ENCODE measurements at places on chromosomes 2 and 18.

DNA sequence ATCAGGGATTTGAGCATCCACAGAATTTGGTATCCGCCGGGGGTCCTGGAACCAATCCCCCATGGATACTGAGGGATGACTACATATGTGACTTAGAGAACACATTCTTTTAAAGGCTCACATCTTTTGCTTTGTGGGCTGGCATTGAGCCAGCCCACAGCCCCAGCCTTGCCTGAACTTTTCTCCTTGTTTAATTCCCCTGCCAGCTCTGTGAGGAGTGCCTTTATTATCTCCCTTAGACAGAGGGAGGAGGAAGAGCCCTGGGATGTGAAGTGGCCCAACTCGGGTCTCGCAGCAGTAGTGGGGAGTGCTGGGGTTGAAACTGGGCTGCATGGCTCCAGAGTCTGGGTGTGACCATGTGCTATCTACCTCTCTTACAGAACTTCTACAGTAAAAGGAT lies 7.6 kb downstream of the TTC39C start:
- no peak for ATAC-seq

- peak; percentile 34 for ATAC-seq
These were observed 558 bp upstream of the ZDBF2 start for GRCh38 chr2:206273905-206274304.

GRCh38 chr2:117726747-117727146 lies 87.7 kb upstream of the DDX18 start:
- ATAC-seq: no peak

- peak; percentile 98 for ATAC-seq
These were observed 62.5 kb downstream of the DHRS9 start for GRCh38 chr2:169131587-169132512.

- ATAC-seq: no peak
These were observed 43.1 kb upstream of the TEX51 start for GRCh38 chr2:126855606-126856005.

DNA sequence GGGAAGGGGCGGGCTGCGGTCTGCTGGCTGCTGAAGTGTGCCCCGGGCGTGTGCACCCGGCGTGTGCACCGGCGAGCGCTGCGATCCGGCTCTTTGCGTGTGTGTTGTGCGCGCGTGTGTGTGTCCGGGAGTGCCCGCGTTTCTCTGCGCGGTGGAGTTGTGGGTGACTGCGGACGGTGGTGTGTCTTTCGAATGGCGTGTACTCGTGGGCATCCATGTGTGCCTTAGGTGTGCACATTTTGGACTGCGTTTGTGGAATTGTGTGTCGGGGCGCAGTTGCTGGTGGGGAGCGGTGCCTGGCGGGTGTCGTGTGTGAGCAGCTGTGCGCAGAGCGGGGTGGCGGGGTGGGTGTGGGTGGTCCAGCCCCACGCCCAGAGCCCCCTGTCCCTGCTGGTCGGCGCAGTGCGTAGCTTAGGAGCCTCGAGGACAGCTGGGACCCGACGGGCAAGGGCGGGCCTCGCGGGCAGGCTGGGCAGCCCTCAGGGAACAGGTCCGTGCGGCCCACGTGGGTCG lies 533 bp downstream of the HPCAL1 start:
- ATAC-seq: peak; percentile 7

DNA sequence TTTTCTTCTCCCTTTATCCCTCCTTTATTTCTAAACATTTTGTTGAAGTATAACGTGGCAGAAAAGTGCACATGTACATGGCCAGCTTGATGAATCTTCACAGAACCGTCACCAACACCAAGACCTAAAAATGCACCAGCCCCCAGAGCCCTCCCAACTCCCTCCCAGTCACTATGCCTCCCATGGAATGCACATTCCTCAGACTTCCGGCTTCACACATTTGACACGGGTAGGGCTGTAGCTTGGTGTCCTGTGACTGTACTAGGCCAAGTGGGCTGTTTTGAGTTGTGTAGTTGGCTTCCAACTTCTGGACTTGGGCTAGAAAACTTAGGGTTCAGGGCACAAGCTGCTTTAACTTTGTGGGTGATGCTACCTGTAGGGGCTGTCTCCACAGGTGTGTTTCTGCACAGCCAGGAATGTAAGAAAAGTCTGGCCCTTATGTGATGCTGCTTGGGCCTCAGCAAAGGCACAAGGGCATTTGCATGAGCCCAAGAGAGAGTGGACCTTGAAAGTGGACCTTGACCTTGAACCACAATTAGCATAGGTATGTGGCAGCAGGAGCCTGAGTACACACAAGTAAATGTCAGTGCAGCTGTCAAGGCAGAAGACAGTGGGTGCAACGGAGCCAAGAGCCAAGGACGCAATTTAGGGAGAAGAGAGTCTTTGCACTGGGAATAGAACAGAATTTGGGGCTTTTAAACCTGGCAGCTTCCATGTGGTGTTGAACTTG lies 78.4 kb downstream of the SEPTIN10 start:
- no peak for ATAC-seq

- ATAC-seq: no peak
These were observed 79.5 kb upstream of the OTOF start for GRCh38 chr2:26557244-26557925.

DNA sequence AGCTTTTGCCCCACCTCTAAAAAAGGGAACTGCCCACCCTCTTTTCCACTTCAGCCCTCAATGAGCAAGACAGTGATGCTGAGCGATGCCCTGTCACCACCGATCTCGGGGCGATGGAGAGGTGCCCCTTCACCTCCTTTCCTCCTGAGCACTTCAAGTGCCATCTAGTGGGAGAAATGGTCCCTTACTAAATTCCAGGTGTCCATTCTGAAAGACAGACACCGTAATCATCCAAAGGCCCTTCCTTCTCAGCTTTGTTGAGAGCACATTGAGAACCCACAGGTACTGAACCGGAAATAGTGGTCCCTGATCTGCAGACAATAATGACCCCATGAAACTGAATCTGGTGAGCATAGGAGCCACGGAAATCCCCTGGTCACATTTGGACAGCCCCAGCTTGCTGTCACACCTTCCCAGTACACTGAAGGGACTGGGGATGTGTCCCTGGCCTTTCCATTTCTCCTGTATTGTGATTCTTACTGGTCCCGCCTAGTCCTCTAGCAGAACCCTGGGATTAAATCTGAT lies 38.5 kb downstream of the KCTD18 start:
- ATAC-seq: peak; percentile 22

DNA sequence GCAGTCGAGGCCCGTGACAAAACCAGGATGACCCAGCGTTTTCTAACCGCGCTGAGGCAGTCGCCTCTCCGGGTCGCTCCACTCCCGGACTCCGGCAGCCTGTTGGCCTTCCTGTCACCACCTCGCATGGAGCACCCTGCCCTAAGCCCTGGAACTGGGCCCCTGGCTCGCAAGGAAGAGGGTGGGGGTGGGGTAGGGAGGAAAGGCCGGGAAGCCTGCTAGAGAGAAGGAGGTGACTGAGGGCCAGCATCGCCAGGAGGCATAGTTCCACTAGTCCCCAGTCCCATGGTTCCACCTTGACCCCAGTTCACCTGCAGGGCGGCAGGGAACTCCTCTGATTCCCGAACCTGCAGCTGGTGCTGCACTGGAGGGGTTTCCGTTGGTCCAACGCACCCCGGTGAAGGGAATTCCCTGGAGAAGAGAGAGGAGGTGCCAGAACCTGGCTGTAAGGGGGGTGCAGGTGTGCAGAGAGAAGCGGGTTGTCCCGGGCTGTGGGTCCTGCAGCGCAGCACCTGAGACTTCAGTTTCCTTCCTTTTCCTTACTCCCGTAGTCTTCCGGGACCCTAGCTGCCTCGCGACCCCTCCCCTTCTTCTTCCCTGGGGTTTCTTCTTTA lies 11.8 kb upstream of the EN1 start:
- ATAC-seq: no peak

- ATAC-seq: no peak
These were observed 146.7 kb upstream of the L3MBTL4 start for GRCh38 chr18:6561420-6561861.
